ENCODE measurements at places on chromosomes 16 and 17.

DNA sequence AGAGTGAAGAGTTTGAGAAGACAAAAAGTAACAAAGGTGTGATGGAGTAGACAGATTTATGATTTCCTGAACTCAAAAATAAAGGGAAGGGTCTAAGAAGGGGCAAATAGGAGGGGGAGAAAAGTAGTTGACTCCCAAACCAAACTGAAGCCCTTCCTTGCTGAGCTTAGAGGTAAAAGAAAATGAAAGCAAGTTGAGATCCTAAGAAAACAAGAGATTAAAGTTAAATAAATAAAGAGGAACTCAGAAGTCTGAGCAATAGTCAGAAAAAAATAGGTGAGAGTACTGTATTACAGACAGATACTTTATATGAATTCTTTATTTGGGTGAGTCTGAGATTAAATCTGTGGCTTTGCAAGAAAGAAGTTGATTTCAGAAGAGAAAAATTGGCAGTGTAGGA, 3.3 kb upstream of the PSMD12 start:
- no peak for DNase-seq

- peak; percentile 25 for DNase-seq
Measured at GRCh38 chr16:68744744-68745280, 7.7 kb downstream of the CDH1 start.

DNA sequence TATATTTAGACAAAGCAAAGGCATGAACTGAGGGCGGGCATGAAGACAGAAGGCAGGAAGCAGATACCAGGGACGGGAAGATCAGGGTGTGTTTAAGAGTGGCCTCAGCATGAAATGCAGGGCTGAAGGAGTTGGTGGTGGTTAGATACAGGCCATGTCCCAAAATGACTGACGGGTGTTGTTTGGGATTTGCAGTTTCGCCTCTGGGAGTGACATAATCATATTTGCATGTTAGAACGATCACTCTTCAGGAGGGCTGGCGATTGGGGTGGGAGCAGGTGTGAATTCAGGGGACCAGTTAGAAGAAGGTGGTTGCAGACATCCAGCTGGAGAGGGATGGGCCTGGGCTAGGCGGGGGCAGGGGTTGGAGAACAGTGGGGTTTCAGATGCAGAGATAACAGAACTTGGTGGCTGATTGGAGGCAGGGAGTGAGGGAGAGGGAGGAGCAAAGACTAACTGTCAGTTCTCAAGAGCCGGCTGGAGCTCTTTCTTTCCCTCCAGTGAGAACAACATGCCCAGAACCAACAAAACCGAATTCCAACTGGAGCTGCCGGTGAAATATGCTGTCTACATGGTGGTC, 27.2 kb upstream of the ITGAX start:
- no peak for DNase-seq

GRCh38 chr17:55521186-55521585, 9.9 kb upstream of the SMIM36 start:
- DNase-seq: no peak

DNA sequence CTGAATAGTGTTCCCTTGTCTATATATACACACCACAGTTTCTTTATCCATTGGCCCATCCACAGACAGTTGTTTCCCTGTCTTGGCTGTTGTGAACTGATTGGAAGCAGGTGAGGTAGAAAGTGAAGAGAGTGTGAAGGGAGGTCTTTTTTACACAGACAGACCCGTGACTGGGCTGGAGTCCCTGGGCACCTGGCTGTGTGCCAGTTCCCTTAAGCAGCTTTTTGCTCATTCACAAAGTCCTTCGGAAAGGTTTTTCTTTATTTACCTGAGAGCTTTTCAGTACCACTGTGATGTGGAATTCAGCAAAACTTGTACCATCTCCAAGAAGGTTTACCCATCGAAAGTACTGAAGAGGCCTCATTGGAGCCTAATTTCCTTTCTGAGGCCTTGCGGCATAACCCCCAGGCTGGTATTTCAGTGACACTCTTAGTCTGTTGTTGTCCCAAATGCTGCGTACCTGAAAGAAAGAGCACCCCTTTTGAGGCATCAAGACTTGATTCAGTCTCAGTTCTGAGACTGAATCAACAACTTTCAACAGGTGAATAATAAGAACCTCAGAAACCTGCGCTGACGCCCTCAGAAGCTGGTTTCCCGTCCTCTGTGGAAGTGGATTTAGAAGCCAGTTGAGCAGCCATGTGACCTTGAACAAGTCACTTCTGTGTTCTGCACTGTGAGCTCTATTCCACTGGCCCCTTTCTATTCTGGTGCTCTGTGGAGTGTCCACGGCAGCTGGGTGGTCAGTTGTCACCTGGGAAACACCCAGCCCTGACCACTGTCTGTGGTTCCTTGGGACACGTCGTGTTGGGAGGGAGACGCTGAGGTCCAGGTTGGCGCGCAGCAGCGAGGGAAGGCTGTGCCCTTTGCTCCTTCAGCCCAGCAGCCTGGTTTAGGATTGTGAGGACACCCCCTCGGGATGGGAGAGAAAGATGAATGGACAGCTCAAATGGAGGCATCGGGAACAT, 53.9 kb upstream of the CRISPLD2 start:
- no peak for DNase-seq

DNA sequence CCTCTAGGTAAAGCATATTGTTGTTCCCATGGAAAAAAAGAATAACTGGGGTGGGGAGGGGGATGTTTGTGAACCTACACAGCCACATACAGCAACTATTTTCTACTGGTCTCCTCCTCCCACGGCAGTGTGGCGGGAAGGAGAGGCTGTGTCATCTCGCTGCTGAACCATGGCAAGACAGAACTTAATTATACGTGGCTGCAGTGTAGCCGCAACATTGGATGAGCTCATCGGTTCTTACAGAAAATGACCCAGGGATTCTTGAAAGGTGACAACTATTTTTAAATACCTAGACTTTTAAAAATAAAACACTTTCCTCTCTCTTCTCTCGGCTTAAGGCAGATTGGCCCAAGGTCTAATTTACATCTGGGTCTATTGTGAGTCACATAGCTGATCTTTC, 19.8 kb upstream of the TEKT3 start:
- DNase-seq: no peak

DNA sequence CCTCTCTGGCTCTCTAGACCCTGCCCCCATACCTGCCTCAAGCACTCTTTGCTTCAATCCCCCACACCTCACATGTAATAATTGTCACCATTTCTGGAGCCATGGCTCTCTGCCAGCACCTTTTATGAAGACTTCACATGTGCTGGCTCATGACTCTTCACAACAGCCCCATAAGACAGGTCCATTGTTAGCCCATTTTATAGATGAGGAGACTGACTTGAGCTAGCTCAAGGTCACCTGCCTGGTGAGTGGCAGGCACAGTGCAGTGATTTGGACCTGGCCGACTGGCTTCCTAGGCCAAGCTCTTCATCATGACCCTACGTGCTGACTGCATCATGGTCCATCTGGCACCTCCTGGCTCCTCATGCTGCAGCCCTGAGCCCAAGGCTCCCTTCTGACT, 25.0 kb downstream of the FAM20A start:
- no peak for DNase-seq

DNA sequence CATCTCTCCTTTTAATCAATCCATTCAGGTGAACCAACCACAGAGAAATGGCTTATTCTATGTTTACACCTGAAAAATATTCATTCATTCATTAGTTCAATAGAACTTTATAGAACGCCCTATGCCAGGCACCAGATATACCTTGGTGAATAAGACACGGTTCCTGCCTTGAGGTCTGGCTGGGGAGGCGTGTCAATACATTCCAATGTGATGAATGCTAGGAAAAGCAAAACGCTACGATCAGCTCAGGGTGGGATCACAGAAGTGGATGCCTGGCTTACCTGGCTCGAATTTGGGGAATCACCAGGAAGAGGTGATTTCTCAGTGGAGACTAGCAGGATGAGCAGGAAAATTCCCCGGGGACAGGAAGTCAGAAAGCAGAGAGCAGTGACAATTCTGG, 17.5 kb upstream of the WFIKKN2 start:
- no peak for DNase-seq
